B cell (primary cell): ENCODE measurements at places on chromosomes 4 and X.

GRCh38 chrX:43002526-43003203 lies 224.7 kb upstream of the PPP1R2C start:
- DNase-seq: peak; percentile 35

GRCh38 chr4:8699479-8700145 lies 107.0 kb downstream of the CPZ start:
- DNase-seq: no peak

DNA sequence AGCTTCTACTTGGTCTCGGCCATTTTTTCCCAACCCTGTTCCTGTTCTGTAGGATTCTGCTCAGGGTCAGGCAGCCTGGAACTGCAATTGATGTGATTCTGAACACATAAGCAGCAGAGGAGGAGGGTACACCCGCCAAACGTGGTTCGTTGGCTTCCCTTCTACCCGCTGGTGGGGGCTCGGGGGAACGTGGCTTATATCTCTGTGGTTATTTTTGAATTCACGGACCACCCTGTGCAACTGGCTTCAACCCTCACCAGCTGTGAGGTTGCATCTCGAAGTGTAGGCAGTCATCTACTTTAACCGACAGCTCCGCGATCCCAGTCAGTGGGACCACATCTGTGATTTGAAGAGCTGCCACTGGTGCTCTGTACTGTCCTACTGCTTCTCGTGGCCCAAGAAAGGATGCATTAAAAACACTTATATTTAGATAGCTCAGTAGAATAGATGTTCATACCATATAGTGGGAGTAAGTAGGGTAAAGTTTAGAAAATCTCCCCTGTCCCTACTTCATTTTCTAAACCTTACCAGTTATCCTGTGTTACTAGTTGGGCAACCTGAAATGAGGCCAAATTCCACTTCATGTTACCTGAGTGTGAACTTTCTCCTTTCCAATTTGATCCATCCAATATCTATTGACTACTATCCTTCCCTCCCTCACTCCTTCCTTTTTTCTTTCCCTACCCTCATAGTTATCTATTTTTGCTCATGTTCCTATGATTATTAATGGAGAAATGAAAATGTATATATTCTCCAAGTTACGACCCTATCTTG lies 80.4 kb upstream of the BCOR start:
- DNase-seq: peak; percentile 17

DNA sequence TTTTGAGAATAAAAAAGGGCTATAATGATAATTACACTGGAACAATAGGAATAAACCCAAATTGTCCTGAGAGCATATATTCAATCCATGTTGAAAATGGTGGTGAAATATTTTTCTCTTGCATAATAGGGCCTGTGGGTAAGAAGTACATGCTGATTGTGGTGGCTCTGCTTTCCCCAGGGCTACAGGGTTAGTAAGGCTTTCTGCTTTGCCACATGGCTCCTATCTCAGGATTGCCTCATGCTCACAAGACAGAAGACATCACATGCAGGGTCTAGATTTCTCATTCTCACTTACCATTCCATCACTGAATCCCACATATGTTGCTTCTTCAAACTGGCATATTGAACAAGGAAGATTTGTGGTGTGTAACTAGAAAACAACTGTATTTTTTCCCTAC lies 12.4 kb upstream of the VEGFC start:
- DNase-seq: no peak

- DNase-seq: no peak
These were observed 27.6 kb downstream of the ARFIP1 start for GRCh38 chr4:152807294-152807829.

- DNase-seq: no peak
These were observed 99.5 kb downstream of the CCSER1 start for GRCh38 chr4:90226734-90227133.

GRCh38 chrX:69969460-69969859 lies 80.3 kb downstream of the AWAT2 start:
- DNase-seq: no peak

DNA sequence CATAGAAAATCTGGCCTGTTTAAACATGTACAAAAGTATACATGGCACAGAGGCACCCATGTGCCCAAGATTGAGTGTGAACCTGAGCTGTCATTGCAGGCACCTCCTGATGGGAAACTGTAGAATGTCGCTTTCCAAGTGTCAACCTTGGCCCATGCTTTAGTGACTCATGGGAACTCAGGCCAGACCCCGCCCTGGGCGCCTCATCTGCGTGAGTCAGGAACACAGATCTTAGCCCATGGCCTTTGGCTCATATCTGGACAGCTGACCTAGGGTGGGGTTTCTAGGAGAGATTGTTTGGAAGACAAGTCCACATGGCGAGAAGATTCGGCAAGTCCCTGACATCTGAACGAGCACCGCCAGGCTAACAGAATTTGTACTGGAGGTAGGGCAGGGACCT lies 50.0 kb downstream of the CYTL1 start:
- DNase-seq: no peak

DNA sequence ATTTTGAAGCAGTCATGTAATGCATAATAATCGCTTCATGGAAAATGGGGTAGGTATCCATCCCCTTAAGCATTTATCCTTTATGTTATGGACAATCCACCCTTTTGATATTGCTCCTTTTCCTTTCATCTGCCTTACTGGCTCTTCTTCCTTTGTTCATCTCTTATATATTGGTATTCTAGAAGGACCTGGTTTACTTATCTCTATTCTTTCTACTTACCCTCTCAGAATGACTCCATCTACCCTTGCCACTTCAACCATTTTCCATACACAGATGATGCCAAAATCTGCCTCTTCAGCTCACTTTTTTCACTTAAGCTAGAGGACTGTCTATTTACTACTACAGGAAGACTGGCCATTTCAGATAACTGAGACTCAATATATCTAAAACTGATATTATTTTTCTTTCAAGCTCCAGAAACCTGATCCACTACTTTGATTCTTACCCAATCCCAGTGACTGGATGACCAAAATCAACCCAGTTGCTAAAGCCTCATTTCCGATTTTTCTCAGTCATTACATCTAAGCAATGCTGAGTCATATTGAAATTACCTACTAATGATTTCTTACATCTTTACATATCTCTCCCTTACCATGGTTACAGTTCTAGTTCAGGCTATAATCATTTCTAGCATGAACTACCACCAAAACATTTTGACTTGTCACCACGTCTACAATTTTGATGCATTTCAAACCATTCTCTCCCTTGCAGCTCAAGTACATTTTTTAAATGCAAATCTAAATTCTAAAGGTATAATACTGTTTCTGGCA lies 93.7 kb downstream of the FAAH2 start:
- no peak for DNase-seq

DNA sequence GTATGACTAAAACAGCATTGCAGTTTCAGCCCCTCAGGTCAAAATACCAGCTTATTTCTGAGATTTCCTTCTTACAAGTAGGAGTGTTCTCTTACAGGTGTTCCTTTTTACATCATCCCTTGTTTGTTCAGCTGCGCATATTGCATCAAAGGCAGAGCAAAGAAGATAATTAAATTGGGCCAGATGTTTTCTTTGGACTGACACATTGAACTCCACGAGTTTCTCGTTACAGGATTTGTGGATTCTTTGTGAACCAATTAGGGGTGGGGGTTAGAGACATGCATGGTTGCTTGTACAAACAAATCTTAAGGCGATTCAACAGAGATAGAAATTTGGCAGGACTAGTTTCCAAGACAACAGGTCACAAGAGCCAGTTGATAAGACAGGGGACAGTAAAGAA lies 95.7 kb downstream of the SPANXN4 start:
- no peak for DNase-seq

DNA sequence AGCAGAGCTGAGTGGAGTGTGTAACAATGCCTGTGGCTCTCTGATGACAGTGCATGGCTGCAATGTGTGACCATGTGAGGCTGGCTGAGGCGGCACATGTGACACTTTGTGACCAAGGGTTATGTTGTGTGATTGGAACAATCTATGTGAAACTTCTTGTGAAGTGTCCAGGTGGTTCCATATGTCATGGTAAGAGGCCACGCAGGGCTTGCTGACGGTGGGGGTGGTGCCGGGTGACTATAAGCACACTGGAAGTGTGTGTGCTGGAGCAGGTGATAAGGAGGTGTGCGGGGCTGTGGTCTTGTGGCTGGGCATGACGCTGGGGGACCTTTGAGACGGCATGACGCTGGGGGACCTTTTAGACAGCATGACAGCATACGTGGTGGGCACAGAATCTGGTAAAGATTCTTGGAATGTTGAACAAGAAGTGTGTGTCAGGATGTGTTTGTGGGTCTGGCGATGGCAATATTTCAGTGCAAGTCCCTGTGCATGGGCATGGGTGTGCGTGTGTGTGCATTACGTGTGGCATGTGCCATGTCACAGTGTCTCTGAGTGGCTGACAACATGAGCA lies 7.4 kb upstream of the HDAC6 start:
- no peak for DNase-seq

GRCh38 chr4:72631296-72631695 lies 62.3 kb upstream of the ADAMTS3 start:
- DNase-seq: no peak

GRCh38 chr4:140777894-140778293 lies 21.7 kb upstream of the TBC1D9 start:
- DNase-seq: no peak

DNA sequence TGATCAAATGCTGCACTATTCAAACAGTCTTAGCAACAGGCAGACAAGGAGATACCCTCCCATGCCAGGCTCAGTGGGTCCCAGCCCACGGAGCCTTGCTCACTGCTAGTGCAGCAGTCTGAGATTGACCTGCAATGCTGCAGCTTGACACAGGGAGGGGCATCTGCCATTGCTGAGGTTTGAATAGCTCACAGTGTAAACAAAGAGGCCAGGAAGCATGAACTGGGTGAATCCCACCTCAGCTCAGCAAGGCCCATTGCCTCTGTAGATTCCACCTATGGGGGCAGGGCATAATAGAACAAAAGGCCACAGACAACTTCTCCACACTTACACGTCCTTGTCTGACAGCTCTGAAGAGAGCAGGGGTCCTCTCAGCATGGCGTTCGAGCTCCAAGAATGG lies 26.6 kb upstream of the ZXDB start:
- no peak for DNase-seq

DNA sequence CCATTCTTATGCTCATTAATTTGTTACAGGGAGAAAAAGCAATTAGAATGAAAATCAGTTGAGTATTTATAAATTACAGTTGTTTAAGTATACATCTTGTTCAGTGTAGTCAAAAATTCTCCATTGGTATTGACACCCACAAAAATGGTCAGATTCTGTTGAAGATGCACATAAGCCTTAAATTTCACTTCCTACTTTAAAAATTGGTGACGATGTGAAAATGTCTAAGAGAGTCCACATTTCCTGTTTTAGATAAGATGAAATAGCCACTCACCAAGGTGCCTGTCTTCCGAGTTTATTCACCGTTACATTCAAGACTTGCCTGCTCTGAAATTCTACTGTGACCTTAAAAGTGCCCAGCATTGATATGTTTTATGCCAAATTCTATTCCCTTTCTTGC lies 93.6 kb downstream of the GPR143 start:
- DNase-seq: peak; percentile 55

GRCh38 chr4:133149364-133149695 lies 236 bp downstream of the PCDH10 start:
- DNase-seq: no peak

GRCh38 chr4:2126309-2127043 lies 67.3 kb downstream of the NAT8L start:
- no peak for DNase-seq

GRCh38 chr4:80538276-80538926 lies 202.9 kb downstream of the CFAP299 start:
- DNase-seq: no peak

DNA sequence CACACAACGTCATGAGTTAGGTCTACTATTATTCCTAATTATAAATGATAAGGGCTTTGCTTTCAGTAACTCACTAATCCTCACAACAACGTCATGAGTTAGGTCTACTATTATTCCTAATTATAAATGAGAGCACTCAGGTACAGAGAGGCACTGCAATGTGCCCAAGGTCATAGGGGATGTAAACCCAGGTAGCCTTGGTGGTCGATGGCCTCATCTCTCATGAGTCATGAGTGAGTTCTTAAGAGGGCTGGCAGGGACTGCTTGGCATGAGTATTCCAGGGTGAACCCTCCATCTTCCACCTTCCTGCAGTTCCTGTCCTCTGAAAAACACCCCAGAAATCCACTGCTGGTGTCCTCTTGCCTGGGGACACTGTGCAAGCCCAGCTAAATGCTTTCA lies 317.1 kb downstream of the STK32B start:
- DNase-seq: no peak

GRCh38 chr4:32472918-32473317 lies 1752.7 kb downstream of the PCDH7 start:
- no peak for DNase-seq

GRCh38 chrX:10697616-10698317 lies 77.4 kb upstream of the MID1 start:
- DNase-seq: no peak

GRCh38 chrX:129701624-129702069 lies 37.1 kb upstream of the XPNPEP2 start:
- no peak for DNase-seq

GRCh38 chr4:19729886-19730651 lies 521.6 kb upstream of the SLIT2 start:
- DNase-seq: peak; percentile 15

GRCh38 chrX:56233682-56234081 lies 1.5 kb downstream of the KLF8 start:
- peak; percentile 40 for DNase-seq

DNA sequence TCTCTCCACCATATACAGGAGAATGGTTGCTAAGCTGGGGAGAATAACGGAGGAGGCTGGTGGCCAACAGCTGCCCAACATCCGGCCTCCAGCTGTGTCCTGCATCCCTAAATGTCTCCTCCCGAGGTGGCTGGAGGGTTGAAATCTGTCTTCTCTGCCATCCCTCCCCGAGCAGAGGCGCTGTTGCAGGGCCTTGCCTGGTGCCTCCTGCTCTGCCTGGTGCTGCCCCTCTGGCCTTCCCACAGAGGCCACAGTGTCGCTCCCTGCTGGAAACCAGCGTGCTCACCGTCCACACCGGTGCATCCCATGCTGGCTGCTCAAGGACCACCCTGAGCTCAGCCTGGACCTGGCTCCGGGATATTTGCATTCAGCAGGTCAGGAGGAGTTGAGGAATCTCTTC lies 115.2 kb downstream of the ENPP6 start:
- no peak for DNase-seq

DNA sequence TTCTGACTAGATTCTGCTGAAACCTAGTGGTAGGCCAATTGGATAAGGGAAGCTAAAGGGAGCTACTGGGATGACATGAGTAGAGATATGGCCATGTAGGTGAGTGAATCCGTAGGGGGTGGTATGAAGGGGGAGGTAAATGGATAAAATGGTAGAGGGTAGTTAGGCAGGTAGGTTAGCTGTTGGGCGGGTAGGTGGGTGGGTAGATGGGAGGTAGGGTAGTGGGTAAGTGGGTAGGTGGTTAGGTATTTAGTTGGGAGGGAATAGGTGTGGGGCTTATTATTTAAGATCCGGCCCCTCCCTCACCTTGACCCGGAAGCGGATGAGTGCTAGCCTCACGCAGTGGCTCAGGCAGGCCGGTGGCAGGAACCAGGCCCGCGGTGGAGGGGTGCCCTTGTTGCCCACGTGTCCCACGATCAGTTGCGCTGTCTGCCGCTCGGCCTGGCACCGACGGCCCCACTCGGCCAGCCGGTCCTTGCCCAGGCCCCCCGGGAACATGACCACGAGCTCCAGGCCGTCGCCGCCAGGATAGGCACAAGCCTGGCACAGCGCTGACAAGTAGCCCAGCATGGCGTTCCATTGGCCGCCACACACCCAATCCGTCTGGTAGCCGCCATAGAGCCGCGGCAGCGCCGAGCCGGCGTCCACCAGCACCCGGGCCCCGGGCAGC lies 725 bp downstream of the FAM120C start:
- peak; percentile 69 for DNase-seq
